ENCODE measurements at places on chromosomes 2 and 18.
A peak's percentile ranks its signal among the peaks of the same experiment; 100 is the strongest.

- DNase-seq = no peak
Measured at GRCh38 chr2:176542476-176542875, 273.2 kb downstream of the MTX2 start.

GRCh38 chr2:98297817-98298682, 48.2 kb upstream of the CNGA3 start:
- no peak for DNase-seq

GRCh38 chr18:56235071-56235470, 403.3 kb downstream of the TXNL1 start:
- no peak for DNase-seq

DNA sequence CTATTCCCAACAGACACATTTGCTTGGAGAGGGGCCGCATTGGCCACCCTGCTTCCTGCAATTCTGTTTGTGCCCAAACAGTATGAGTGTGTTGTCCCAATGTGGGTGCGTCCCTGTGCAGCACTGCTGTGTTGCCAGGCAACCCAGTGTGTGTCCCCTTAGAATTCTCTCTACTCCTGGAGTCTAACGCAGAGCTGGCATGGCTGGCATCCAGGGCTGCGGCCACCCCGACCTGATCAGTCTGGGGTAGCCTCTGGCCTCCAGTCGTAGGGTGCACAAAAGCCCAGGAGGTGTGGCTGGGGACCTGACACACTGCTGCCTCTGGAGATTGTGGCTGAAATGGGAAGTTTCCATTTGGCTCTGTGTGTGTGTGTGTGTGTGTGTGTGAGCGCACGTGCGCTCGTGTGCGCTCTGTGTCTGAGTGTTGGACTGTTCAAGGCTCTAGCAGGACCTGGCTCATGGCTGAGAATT, 48.0 kb downstream of the TEX44 start:
- no peak for DNase-seq

GRCh38 chr2:192060161-192060560, 134.6 kb downstream of the TMEFF2 start:
- no peak for DNase-seq

DNA sequence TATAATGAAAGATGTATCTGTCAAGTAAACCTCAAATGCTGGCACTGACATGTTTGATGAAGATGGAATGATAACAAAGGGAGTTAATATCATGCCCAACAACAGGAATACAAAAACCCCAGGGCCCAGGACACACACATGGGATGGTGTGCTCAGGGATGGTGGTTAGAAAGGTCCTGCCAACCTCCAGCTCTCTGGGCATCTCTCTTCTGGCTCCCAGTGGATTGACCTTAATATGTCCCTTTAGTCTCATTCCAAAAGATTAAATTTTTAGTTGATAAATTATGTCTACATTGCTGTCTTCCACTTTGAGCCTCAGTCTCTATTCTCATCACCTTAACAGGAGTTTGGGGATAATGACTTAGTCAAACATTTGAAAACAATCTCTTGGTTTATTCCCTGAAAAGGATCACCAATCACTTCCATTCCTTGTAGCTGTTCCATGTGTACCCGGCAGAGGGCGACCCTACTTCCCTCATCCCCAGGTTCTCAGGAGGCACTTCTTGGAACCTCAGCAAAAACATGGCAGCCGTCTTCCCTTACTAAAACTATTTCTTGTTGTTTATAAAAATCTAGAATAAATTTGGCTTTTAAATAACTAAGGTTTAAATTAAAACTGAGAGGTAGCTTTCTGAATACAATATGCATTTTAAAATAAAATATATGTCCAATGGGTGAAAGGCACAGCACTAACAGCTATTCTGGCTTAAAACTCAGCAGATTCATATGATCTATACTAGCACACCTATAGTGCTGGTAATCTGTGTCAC, 29.6 kb downstream of the MCEE start:
- DNase-seq = peak; percentile 86

- DNase-seq = no peak
Measured at GRCh38 chr2:239781454-239781853, 243.7 kb downstream of the NDUFA10 start.

GRCh38 chr2:39688181-39688580, 22.5 kb downstream of the TMEM178A start:
- DNase-seq = no peak

- DNase-seq = no peak
Measured at GRCh38 chr2:186426153-186427016, 59.7 kb upstream of the ZC3H15 start.

GRCh38 chr2:185835974-185836373, 97.4 kb downstream of the FSIP2 start:
- DNase-seq = no peak

DNA sequence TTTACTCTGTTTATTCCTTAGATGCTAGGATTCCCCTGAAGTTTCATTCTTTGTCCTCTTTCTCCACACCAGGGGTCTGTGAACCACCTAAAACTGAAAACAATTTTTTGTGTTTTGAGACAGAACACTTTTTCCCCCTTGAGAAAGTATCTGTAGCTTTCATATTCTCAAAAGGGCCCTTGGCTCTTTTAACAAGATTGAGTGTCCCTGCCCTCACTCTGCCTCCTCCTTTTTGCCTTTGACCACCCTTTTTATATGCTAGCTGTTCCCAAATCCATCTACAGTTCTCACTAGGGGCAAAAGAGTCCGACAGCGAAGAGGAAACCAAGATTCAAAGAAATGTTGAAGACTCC, 883 bp upstream of the EHBP1 start:
- no peak for DNase-seq

DNA sequence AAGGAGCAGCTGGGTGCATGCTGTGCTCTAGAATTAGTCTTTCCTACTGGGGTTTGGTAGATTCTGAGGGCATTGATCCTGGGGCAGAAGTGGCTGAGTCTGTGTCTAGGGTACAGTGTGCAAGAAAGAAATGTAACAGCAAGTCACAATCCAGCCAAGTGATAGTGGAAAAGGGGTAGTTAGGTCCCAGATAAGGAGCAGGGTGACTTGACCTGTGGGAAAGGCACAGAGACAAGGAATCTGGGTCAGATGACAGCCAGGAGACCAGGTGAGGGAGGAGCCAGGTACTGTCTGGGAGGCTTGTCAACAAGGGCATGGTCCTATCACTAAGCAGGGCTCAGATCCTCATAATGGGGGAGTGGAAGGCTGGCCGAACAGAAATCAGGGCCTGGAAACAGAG, 8.1 kb downstream of the IL37 start:
- no peak for DNase-seq

- no peak for DNase-seq
Measured at GRCh38 chr18:44197832-44198611, 482.7 kb upstream of the SETBP1 start.

GRCh38 chr2:51706220-51706619, 674.3 kb upstream of the NRXN1 start:
- no peak for DNase-seq

GRCh38 chr2:15979051-15979758, 38.9 kb downstream of the MYCN start:
- no peak for DNase-seq
